ENCODE measurements at places on chromosomes 2 and 18.

GRCh38 chr2:241910604-241911520, 41.3 kb downstream of the RTP5 start:
- DNase-seq, result no peak

DNA sequence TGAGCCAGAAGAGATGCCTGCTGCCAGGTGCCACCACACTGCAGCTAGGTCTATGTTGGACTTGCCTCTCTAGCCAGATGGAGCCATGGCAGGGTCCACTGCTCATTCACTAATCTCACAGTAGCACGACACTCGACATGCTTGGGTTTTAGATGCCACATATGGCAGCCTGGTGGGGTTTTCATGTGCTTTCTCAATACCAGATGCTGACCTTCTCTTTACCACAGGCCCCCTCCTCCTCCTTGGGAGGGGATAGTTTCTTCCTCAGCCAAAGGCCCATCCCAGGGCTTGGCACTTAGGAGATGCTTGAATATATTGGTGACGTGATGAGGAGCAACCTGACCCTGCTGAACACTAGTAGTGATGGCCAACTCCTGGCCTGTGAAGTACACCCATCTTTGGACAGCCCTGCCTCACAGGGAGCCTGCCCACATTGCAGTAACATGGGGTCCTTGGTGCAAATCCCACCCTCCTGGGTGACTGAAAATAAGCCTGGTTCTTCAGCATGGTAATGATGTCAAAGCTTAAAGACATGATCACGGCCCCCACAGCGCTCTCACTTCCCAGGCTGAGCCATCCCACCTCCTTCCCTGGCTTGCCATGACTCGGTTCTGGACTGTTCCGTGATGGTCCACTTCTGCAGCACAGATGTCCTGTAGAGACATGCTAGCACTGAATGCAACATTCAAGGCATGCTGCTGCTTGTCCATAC, 227.5 kb downstream of the SH3RF3 start:
- DNase-seq, result no peak

DNA sequence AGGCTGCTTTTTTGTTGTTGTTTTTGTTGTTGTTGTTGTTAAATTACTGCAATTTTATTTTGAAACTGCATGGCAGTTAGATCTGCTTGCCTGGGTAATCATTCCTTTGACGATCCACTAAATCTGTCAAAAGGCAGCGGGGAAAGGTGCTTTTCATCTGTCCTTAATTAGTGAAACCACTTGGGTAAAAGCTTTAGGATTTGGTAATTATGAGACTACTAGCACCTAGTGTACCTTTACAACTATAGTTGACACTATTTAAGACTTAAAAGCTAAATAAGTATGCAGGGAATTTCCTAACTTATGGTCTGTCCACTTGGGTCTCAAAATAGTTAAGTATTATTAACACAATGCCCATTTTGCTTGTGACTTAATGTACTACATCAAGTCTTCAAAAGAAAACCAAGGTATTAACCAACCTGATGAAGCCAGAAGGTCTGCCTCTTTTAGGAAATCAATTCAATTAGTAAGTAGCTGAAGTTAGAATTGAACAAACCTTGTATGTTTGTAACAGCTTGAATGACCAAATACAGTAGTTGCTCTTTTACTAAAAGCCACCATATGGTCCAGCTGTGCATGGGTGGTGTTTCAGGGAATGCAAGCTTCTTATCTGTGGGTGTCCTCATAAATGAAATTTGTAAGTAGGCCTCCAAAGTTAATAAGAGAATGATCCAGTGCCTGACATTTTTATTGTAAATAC, 44.8 kb downstream of the NAB1 start:
- DNase-seq, result peak; percentile 46

DNA sequence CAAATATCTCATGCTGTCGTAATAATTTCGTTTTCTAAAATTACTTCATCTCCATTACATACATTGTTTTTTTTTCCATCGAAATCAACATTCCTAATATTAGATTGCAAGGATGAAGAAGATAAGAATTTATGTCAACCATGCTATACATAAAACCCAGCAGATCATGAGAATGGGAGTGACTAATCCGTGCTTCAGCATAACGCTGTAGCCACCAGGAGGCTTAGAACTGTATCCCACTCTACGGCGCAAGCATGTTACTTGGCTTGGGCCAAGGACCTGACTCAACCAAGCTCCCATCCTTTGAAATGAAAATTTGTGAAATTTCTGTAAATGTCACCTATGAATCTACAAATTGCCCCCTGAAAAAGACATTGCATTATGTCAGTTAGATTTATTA, 392.5 kb downstream of the FIGN start:
- no peak for DNase-seq

- DNase-seq, result no peak
Measured at GRCh38 chr2:191189112-191189635, 38.4 kb upstream of the STAT4 start.

All from activated CD4-positive, alpha-beta memory T cell treated with anti-CD3 and anti-CD28 coated beads for 36 hours (primary cell).